Activated CD8-positive, alpha-beta T cell treated with anti-CD3 and anti-CD28 coated beads for 36 hours (primary cell): ENCODE measurements at places on chromosomes 5 and 9. TPM values are rescaled to one million over a fixed set of nuclear protein-coding genes. Genes with fewer than 3 reads are reported as not detected.

The SLC25A2 gene
- 0.25 TPM for total RNA-seq

The FUT7 gene
- total RNA-seq, result not detected

The FAM200C gene
- 0.97 TPM for total RNA-seq

The PGM5 gene
- not detected for total RNA-seq

The FBP1 gene
- total RNA-seq, result 1.2 TPM

- H3K27me3 ChIP-seq, result peaks cover 2% of the 10 kb centered on the region
- H3K4me1 ChIP-seq, result no peaks in the 10 kb centered on the region
- no peak for DNase-seq
- no peaks in the 10 kb centered on the region for H3K36me3 ChIP-seq
- H3K27ac ChIP-seq, result no peak overlapping the region
These were observed 12.5 kb upstream of the SLC1A3 start for GRCh38 chr5:36593867-36594266.

DNA sequence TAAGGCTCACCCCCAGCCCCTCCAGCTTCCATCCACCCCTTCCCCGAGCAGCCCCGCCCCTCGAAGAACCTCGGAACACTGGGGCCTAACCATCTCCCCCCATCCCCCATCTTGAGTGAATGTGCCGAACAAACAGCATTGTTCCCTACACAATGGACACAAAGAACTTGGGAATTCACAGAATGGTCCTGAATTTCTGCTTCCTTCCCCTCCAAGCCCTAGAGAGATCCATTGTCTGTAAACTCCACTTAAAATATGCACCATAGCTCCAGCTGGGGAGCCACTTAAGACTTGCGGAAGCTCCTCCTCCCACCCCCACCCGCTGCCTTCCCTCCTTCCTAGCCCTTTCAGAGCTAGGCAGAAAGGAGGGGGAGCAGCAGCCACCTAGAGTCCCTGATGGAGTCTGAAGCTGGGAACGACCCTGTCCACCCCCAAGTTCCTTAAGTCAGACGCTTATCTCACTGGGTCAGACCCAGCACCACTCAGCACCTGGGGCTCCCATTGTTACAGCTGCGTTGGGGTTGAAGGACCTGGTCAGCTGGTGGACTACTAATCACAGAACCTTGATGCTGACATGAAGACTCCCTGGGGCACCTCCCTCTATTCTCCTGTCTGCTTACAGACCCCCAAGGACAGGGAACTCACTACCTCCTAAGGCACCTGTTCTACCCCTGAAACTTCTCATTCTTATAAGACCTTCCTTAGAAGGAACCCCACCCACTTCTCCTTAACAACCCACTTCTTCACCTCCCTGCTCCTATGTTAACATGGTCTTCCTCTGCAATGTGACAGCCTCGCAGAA is 61.4 kb downstream of the PCDH1 start:
- H3K27me3 ChIP-seq, result peaks cover 6% of the 10 kb centered on the region
- no peak for DNase-seq
- H3K4me1 ChIP-seq, result no peaks in the 10 kb centered on the region
- no peaks in the 10 kb centered on the region for H3K36me3 ChIP-seq
- H3K27ac ChIP-seq, result no peak overlapping the region
- no peak overlapping the region for H3K4me3 ChIP-seq

DNA sequence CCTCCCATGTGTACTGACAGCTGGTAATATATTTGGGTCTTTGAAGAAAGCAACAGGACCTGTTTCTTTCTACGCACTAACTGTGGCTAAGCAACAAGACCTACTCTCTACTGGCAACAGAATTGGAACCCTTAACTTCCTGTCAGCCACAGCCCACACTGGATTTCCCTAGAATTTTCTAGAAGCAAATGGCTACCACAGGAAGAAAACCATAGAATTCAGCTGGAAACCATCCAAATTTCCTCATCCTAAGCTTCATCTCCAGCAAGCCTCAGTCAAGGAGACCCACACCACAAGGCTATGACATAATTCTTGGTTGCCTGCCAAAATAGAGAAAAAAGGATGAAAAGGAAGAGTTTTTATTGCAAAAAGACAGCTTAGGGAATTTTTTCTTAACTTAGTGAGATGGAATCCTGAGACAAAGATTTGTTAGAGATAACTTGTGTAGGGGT is 171.8 kb upstream of the TNC start:
- H3K27ac ChIP-seq, result no peak overlapping the region
- H3K4me3 ChIP-seq, result no peak overlapping the region
- no peak for DNase-seq

DNA sequence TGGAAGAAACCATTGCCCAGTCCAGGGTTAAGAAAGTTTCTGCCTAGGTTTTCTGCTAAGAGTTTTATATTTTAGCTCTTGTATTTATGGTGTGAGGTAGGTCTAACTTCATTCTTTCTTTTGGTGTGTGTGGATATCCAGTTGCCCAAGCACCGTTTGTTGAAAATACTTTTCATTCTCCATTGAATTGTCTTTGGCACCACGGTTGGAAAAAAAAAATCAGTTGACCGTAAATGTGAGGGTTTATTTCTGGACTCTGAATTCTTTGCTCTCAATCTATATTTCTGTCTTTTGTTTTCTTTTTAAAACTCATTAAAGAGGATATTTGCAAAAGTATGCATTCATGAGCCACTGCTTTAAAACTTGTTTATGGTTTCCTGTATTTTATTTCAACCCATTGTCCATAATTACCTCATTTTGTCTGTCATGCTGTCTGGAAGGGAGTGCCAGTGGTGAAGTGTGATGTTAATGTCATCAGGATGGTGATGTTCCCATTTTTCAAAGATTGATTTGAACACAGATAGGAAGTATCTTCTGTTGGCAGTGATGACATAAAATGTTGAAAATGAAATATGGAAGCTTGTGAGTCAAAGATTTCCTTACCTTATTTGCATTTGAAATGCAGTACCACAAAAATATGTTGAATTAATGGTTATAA is 33.9 kb downstream of the HABP4 start:
- H3K36me3 ChIP-seq, result peaks cover 27% of the 10 kb centered on the region
- H3K4me1 ChIP-seq, result peaks cover 15% of the 10 kb centered on the region
- H3K4me3 ChIP-seq, result no peak overlapping the region

- H3K27me3 ChIP-seq, result no peaks in the 10 kb centered on the region
- DNase-seq, result no peak
- no peak overlapping the region for H3K27ac ChIP-seq
- H3K4me1 ChIP-seq, result no peaks in the 10 kb centered on the region
- H3K36me3 ChIP-seq, result no peaks in the 10 kb centered on the region
- no peak overlapping the region for H3K4me3 ChIP-seq
These were observed 16.1 kb upstream of the CMBL start for GRCh38 chr5:10323588-10324488.

- no peak overlapping the region for H3K27ac ChIP-seq
- H3K36me3 ChIP-seq, result no peaks in the 10 kb centered on the region
- no peaks in the 10 kb centered on the region for H3K27me3 ChIP-seq
- H3K4me1 ChIP-seq, result no peaks in the 10 kb centered on the region
- no peak for DNase-seq
These were observed 262.8 kb upstream of the CDH6 start for GRCh38 chr5:30930736-30931135.

GRCh38 chr5:7825630-7826029 is 25.3 kb downstream of the CFAP90 start:
- H3K4me1 ChIP-seq, result no peaks in the 10 kb centered on the region
- H3K4me3 ChIP-seq, result no peak overlapping the region
- peaks cover 14% of the 10 kb centered on the region for H3K27me3 ChIP-seq
- no peak overlapping the region for H3K27ac ChIP-seq
- DNase-seq, result no peak

DNA sequence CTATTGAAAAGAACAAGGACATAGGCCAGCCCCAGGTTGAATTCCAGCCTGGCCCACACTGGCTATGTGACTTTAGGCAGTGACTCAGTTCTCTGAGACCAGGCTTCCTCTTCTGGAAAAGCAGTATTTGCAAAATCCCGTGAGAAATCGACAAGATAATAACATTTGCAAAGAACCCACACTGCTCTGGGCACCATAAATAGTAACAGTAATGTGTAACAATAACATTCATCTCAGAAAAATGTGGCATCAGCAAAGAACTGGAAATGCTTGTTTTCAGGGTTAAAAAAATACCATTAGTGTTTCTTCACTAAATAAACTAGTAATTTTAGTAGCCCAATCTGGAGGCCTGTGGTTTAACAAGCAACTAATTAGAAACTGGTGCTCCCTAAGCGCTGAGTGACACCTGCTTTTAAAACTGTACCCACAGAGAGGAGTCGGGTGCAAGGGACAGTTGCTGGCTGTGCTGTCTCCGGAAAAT is 148.4 kb downstream of the TTLL11 start:
- no peaks in the 10 kb centered on the region for H3K4me1 ChIP-seq
- H3K27me3 ChIP-seq, result no peaks in the 10 kb centered on the region
- H3K4me3 ChIP-seq, result no peak overlapping the region
- H3K27ac ChIP-seq, result no peak overlapping the region
- no peaks in the 10 kb centered on the region for H3K36me3 ChIP-seq

- H3K27ac ChIP-seq, result no peak overlapping the region
- no peak for DNase-seq
- peaks cover 6% of the 10 kb centered on the region for H3K4me1 ChIP-seq
These were observed 259.7 kb upstream of the MSX2 start for GRCh38 chr5:174464504-174465165.

DNA sequence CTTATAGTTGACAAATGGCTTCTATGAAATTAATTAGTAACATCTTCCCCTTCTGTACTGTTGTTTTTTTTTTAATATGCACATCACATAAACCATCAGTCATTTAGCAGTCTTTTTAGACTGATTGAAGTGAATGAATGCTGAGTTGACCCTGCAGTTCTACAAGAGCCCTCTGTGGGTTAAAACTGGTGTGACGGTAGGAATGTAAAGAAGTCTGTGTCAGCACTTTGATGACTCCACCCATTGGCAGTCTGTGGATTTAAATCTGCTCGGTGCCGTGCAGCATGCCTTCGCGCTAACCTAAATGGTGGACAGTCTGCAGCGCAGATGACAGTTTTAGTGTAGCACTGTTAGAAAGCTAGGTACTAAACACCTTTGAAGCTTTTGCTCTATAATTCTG is 3.1 kb downstream of the GTF3C4 start:
- H3K4me3 ChIP-seq, result no peak overlapping the region
- peak; percentile 15 for DNase-seq
- peak overlapping the region; percentile 67 for H3K27ac ChIP-seq
- peaks cover 36% of the 10 kb centered on the region for H3K36me3 ChIP-seq
- no peaks in the 10 kb centered on the region for H3K27me3 ChIP-seq

GRCh38 chr5:95518417-95518816 is 36.4 kb downstream of the SKIC3 start:
- H3K4me3 ChIP-seq, result no peak overlapping the region
- DNase-seq, result no peak
- peaks cover 28% of the 10 kb centered on the region for H3K36me3 ChIP-seq
- H3K27ac ChIP-seq, result no peak overlapping the region
- H3K27me3 ChIP-seq, result no peaks in the 10 kb centered on the region

- no peak overlapping the region for H3K27ac ChIP-seq
- no peak overlapping the region for H3K4me3 ChIP-seq
- H3K36me3 ChIP-seq, result no peaks in the 10 kb centered on the region
- peaks cover 6% of the 10 kb centered on the region for H3K27me3 ChIP-seq
These were observed 17.2 kb upstream of the GDA start for GRCh38 chr9:72132052-72132451.

DNA sequence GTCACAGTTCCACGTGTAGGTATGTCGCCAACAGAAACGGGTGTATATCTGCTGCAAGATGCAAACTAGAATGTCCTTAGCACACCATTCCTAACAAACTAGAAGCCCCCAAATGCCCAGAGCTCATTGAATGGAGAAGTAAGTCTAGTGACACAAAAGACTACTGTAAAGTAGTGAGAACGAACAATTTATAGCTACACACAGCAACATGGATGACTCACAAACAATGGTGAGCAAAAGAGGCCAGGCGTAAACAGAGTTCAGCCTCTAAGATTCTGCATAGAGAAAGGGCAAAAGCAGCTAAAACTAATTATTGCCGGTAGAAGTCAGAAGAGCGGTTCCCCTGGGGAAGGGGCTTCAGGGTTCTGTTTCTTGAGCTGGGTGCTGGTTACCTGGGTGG is 74.7 kb downstream of the AMBP start:
- no peak overlapping the region for H3K4me3 ChIP-seq
- no peaks in the 10 kb centered on the region for H3K4me1 ChIP-seq
- no peaks in the 10 kb centered on the region for H3K27me3 ChIP-seq
- H3K36me3 ChIP-seq, result no peaks in the 10 kb centered on the region

GRCh38 chr9:113741886-113742854 is 133.9 kb upstream of the ZNF618 start:
- no peaks in the 10 kb centered on the region for H3K36me3 ChIP-seq
- H3K27me3 ChIP-seq, result peaks cover 11% of the 10 kb centered on the region
- H3K27ac ChIP-seq, result no peak overlapping the region
- no peak for DNase-seq

- no peak for DNase-seq
- no peak overlapping the region for H3K27ac ChIP-seq
- peaks cover 5% of the 10 kb centered on the region for H3K4me1 ChIP-seq
- no peak overlapping the region for H3K4me3 ChIP-seq
- H3K27me3 ChIP-seq, result no peaks in the 10 kb centered on the region
- peaks cover 12% of the 10 kb centered on the region for H3K36me3 ChIP-seq
These were observed 21.3 kb upstream of the SLC12A2 start for GRCh38 chr5:128062172-128062746.

- no peak overlapping the region for H3K27ac ChIP-seq
- H3K36me3 ChIP-seq, result no peaks in the 10 kb centered on the region
- H3K4me3 ChIP-seq, result no peak overlapping the region
- H3K27me3 ChIP-seq, result peaks cover under 1% of the 10 kb centered on the region
- DNase-seq, result no peak
These were observed 138.8 kb downstream of the ROR2 start for GRCh38 chr9:91811024-91811909.

DNA sequence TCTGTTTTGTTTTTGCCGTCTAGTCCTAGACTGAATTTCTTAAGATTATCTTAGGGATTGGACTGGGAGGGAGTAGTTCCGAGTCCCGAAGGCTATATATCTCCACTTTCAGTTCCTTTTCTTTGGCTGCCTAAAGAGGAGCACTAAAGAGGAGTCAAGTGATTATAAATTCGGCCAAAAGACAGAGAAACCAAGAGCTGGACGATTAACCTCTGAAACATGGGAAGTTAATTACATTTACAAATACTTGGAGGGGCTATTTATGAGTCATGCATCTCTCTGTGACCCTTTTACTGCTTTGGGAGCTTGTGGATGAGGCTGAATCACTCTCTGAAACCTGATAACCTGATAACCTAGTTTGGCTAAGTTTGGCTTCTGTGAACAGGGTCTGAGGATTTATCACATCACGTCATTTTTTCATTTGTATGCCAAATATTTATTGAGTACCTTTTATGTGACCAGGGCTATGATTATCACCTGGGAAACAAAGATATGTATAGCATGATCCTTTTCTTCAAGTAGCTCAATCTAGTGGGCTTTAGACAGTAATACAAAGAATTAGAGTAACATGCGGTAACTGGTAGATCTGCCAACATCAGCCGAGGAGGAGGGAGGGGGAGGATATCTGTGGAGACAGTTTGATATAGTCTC is 180.9 kb downstream of the CD180 start:
- no peak overlapping the region for H3K27ac ChIP-seq
- H3K36me3 ChIP-seq, result peaks cover 2% of the 10 kb centered on the region
- peaks cover 49% of the 10 kb centered on the region for H3K4me1 ChIP-seq

DNA sequence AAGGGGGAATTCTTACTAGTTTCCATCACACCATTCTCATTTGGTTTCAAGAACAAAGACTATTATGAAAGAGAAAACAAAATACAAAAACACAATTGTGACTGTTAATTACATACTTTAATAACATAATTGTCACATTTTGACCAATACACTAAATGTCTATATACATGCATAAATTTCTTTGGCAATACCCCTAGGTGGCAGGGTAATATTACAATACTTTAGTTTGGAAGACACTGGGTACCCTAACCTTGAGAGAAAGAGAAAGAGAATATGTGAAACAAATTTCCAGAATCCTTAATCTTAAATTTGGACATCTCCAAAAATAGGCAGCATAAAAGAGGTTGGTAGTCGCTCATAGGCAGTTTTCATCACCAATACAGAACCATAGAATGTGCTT is 619.6 kb upstream of the ADAMTS16 start:
- H3K36me3 ChIP-seq, result no peaks in the 10 kb centered on the region
- DNase-seq, result no peak
- H3K4me1 ChIP-seq, result no peaks in the 10 kb centered on the region
- H3K27ac ChIP-seq, result no peak overlapping the region
